ENCODE measurements at places on chromosomes 11 and 22. TPM values are rescaled to one million over a fixed set of nuclear protein-coding genes. Genes with fewer than 3 reads are reported as not detected.
A peak's percentile ranks its signal among the peaks of the same experiment; 100 is the strongest.

The PRR33 gene
- not detected for total RNA-seq

The RFPL2 gene
- not detected for total RNA-seq

The TRIM49 gene
- not detected for total RNA-seq

The PRG3 gene
- not detected for total RNA-seq

The LDHAL6A gene
- not detected for total RNA-seq

The OR4B1 gene
- total RNA-seq, result not detected

The NLRP14 gene
- total RNA-seq, result not detected

The ST13 gene
- total RNA-seq, result 160 TPM

- no peak for DNase-seq
These were observed 139.5 kb upstream of the TIMP3 start for GRCh38 chr22:32661737-32662586.

DNA sequence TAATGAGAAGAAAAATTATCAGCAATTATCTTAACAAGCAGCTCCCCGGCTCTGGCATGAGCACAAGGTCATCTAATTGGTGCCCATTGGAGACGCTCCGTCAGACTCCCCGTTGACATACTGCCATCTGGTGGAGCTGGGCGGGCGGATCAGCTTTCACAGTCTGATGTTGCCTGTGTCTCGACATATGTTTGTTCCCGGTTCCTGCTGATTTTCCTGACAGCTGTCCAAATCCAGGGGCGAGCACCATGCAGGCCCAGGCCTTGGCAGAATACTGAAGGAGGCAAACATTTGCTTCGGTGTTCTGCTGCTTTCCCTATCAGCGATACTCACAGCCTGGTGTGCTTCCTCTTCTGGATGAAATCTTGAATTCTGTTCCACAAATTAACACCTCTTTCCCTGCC lies 43.8 kb upstream of the BARX2 start:
- DNase-seq, result peak; percentile 28

DNA sequence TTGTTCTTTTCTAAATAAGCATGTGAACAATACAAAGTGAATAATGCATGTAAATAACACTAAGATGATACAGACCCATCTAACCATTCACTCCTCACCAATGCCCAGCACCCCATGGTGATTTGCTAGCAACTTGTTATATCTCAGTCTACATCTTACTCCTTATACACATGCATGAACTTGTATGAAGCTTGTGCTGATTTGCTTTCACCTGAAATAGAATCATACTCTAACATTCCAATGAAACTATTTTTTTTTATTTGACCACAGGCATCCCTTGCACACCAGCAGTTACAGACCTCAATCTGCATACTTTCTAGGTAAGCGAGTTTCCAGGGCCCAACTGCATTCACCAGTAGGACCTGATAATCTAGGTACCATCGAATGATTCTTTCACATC lies 873.6 kb downstream of the OPCML start:
- no peak for DNase-seq

DNA sequence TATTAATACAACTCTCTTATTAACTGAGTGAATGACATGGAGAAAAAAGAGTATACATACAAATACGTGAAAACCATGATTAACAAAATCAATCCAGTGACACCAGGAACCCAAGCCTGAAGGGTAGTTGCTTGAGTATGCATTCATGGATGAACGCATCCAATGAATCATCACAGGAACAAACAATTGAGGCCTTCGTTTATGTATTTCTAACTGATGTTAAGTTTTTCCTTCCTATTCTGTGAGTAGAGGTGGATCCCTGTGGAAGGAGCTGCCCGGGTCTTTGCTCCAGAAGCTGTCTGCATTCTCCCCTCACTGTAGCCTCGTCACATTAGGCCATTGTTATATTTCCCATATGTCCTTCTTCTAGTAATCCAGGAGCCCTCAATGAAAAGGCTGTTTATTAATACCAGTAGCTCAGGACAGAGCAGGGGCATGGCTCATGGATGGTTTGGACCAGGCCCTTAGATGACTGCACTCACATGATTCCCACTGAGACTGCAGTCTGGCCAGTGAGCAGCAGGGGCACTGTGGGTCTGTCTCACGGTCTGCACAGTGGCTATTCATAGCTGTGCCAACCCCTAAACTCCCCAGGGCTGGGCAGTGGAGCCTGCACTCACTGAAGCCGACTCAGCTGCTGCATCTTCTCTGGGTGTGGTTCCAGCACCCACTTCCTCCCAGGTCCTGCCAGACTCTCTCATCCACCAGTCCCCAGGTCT lies 128.1 kb upstream of the TOP3B start:
- DNase-seq, result peak; percentile 60

DNA sequence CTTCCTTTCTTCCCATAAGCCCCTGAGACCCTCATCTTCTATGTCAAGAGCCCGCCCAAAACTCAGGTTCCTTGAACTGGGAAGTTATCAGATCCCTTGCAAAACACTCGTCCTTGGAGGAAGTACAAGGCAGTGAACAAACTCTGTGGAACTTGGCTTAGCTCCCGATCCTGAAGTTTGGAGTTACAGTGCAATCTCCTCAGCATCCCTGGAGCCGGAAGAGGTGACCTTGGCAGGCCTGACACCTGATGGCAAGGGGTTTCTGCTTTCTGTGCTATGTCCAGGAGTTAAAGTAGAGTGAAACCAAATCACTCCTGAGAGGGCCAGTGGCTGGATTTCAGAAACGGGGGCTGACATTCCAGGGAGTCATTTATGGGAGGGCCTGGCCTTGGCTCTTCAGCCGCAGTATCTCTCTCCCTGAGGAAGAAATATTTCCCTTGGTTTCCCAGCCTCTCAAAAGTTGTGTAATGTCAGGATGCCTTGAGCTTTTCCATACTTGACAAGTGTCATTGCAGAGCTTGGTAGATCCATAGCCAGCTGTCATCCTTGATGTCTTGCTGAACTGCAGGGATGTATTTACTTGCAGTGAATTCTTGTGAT lies 1.9 kb upstream of the GRAMD1B start:
- no peak for DNase-seq

- no peak for DNase-seq
These were observed 260.2 kb upstream of the NARS2 start for GRCh38 chr11:78834886-78835285.

- DNase-seq, result no peak
These were observed 206.3 kb upstream of the BLID start for GRCh38 chr11:122322329-122322728.

GRCh38 chr11:119366690-119367620 lies 14.5 kb downstream of the USP2 start:
- DNase-seq, result no peak

DNA sequence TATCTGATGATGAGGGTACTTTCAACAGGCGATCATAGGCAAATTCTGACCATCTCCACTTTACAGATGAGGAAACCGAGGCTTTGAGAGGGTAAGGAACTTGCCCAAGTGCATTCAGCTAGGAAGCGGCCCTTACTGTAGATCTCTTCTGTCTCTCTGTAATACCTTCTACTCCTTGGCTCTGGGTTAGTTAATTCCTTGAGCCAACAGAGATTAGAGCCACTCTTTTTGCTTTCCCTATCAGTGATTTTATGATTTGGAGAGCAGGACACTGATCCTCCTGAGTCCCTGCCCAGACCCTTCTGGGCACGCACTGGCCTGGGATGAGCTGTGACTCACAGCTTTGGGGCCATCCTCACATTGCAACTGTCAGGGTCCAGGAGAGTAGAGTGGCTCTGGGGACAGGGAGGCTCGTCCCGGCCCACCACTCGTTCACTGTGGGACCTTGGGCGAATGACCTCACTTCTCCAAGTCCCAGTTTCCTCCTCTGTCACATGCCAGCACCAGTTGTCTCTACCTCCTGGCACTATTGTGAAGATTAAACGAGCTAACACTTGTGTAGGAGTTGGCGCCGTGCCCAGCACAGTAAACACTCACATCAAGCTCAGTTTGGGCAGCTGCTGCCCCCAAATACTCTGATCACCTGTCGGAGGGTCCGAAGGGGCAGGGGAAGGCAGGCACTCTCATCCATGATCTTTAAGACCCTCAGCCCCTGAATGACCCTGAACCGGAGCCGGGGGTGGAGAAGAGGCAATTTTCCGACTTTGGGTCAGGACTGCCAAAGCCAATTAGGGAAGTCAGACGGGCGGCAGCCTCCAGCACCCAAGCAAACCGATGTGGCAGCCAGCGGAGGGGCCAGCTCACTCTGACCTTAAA lies 235.0 kb downstream of the MIAT start:
- DNase-seq, result no peak

DNA sequence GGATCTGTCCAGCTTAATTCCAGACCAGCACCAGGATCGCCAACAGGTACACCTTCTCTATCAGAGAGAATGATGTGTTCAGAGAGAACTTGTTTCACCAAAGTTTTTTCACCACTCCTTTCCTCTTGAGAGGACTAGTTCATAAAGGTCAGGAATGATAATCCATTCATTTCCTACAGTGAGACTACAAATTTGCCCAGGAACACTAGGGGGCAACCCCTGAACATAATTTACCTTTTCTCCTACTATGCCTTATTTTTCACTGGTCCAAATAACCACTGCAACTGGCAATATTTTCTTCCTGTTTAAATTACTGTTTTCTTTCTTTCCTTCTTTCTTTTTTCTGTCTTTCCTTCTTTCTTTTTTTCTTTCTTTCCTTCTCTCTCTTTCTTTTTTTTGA lies 22.5 kb downstream of the CAVIN3 start:
- no peak for DNase-seq

GRCh38 chr11:27777033-27777432 lies 76.8 kb upstream of the BDNF start:
- peak; percentile 12 for DNase-seq

GRCh38 chr11:82944198-82944597 lies 42.7 kb downstream of the DDIAS start:
- DNase-seq, result no peak

DNA sequence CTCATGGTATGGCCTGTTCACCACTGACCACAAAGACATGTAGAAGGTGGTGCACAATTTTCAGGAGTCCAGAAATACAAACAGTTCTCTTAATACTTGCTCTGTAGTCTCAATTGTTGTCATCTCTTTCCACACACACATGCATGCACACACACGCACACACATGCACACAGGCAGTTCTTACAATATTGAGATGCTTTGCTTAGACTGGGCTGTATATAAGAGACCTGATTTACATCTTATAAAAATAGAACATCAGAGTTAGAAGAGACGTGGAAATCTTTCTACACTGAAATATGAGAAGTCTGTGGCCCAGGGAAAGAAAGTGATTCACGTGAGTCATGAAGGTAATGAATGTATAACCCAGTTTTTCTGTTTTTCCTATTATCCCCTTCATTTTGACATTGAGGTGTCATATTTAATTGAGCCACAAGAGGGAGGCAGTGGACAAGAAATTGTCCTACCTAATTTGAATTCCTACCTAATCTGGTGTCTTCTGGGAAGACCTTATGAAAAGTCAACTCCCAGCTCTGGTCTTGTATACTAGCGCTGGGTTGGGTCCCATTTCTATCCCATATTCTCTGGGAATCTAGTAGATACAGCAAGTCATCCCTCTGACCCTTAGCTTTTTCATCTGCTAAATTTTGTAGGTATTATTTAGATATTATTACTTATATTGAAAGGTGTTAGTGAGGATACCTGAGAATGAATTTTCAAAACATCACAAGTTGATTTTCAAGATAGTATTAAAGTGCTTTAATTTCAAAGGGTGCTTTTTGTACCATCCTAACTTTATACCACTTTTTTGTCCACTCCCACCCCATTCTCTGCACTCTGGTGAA lies 14.9 kb upstream of the MS4A4A start:
- no peak for DNase-seq

GRCh38 chr22:16818538-16818937 lies 6.7 kb downstream of the XKR3 start:
- DNase-seq, result no peak

DNA sequence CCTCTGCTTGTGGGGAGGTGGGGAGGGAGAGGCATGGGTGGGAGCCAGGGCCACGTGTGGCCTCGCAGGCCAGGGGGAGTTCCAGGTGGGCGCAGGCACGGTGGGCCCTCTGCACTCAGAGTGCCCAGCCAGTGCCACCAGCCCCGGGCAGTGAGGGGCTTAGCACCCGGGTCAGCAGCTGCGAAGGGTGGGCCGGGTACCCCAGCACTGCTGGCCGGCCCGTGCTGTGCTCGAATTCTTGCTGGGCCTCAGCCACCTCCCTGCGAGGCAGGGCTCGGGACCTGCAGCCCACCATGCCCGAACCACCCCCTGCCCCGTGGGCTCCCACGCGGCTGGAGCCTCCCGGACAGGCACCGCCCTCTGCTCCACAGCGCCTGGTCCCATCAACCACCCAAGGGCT lies 1277.2 kb downstream of the JRKL start:
- DNase-seq, result no peak

GRCh38 chr11:19321351-19321750 lies 80.6 kb upstream of the E2F8 start:
- DNase-seq, result no peak

GRCh38 chr11:67248653-67249052 lies 17.6 kb upstream of the GRK2 start:
- no peak for DNase-seq

DNA sequence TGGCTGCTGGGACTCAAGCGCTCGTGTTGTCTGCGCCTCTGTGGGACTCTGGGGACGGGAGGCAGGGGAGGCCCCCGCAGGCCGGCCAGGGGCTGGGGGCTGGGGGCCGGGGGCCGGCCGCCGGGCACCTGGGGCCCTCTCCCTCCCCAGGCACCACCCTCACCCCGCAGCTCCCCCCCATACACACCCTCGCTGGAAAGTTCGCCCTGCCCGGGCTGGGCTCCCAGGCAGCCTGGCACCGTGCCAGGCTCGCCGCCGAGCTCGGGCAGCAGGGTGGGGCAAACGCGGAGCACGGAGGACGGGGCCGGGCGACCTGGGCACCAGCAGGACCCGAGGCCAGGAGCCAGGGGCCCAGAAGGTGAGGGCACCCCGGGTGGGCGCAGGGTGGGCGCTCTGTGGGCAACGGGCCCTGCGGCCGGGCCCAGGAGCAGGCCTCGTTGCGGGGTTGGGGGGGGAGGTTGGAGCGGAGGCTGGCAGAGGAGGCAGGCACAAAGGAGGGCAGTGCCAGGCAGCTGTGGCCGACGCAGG lies 76.7 kb upstream of the WNT7B start:
- DNase-seq, result no peak

DNA sequence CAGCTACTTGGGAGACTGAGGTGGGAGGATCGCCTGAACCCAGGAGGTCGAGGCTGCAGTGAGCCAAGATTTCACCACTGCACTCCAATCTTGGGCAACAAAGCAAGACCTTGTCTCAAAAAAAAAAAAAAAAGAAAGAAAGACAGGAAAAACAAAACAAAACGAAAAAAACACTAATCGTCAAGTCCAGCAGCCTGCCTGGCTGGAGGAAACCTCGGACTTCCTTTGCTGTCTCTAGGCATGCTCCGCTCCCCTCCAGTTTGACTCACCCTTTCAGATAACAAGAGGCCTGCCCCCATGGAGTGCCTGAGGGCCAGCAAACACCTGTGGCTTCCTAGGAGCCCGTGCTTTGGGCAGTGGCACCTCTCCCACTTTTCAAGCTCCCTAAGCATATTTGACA lies 28.8 kb upstream of the CHKA start:
- no peak for DNase-seq

DNA sequence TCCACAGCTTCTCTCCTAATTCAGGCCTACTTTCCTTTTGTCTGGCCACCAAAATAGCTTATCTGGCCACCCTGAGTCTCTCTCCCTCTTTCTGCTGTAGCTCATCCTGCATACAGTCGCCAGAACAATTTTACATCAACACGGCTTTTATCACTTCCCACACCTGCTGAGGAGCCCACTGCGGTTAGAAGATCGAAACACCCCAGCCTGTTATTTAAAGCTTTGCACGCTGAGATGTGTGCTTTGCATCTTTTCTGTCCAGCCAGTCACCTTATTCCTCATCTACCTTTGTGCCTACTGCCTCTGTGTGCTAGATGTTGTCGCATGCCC lies 96.0 kb downstream of the COMMD9 start:
- no peak for DNase-seq

- DNase-seq, result no peak
These were observed 65.8 kb upstream of the MYOD1 start for GRCh38 chr11:17653611-17654010.

- no peak for DNase-seq
These were observed 8.8 kb downstream of the RBM14 start for GRCh38 chr11:66625041-66625751.
